ENCODE measurements at places on chromosomes 4 and X. TPM values are rescaled to one million over a fixed set of nuclear protein-coding genes. Genes with fewer than 3 reads are reported as not detected.

- no peak for DNase-seq
- H3K36me3 ChIP-seq = no peaks in the 10 kb centered on the region
- H3K27me3 ChIP-seq = peaks cover 16% of the 10 kb centered on the region
- H3K4me3 ChIP-seq = no peak overlapping the region
These were observed 48.6 kb upstream of the PPP2R2C start for GRCh38 chr4:6520978-6521377.

- DNase-seq = no peak
- no peaks in the 10 kb centered on the region for H3K36me3 ChIP-seq
- no peak overlapping the region for H3K27ac ChIP-seq
- H3K27me3 ChIP-seq = peaks cover 8% of the 10 kb centered on the region
- no peak overlapping the region for H3K4me3 ChIP-seq
- no peaks in the 10 kb centered on the region for H3K4me1 ChIP-seq
These were observed 32.7 kb upstream of the WFS1 start for GRCh38 chr4:6236816-6237390.

DNA sequence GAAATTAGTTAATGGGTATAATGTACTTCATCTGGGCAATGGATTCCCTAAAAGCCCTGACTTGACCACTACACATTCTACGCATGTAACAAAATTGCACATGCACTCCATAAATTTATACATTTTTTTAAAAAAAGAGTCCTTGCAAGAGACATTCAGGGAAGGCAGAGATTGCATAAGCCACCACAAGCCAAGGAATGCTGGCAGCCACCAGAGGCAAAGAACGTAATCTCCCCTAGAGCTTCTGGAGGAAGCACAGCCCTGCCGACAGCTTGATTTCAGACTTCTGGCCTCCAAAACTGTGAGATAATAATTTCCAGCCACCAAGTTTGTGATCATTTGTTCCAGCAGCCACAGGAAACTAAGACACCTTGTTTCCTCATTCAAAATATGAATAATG, 185.6 kb upstream of the GALNT7 start:
- H3K36me3 ChIP-seq = no peaks in the 10 kb centered on the region
- no peak overlapping the region for H3K27ac ChIP-seq
- no peak overlapping the region for H3K4me3 ChIP-seq
- no peak for DNase-seq

DNA sequence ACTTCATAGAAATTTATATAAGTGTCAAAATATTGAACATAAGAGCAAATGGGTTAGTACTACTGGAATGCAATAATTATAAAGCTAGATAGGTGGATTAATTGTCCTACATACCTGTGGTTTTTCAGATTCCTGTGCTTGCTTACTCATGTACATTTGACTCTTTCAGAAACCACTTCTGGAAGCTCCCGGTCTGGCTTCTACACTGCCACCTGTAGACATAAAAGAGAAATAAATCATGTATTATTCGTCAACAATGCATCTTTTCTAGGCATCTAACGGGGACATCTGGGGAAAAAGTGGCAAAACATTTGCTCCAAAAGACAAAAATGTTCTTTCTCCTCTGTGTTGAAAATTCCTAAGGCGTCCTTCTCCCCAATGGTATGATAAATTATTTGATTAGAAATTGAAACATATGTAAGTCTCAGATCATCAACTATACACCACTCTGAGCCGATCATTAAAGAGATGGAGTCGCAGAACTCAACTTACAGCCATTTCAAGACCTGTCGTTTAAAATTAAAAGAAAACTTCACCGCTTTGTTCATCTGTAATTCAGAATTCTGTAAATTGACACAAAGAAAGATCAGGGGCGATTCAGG, 648.7 kb upstream of the DIPK2B start:
- H3K27me3 ChIP-seq = peaks cover 2% of the 10 kb centered on the region
- peak overlapping the region; percentile 100 for H3K4me3 ChIP-seq
- H3K4me1 ChIP-seq = peaks cover 43% of the 10 kb centered on the region
- H3K36me3 ChIP-seq = peaks cover 32% of the 10 kb centered on the region
- H3K27ac ChIP-seq = peak overlapping the region; percentile 82

- no peaks in the 10 kb centered on the region for H3K36me3 ChIP-seq
- H3K27me3 ChIP-seq = no peaks in the 10 kb centered on the region
- DNase-seq = no peak
- H3K27ac ChIP-seq = no peak overlapping the region
- H3K4me3 ChIP-seq = no peak overlapping the region
These were observed 52.2 kb downstream of the PRDM5 start for GRCh38 chr4:120870279-120870673.

DNA sequence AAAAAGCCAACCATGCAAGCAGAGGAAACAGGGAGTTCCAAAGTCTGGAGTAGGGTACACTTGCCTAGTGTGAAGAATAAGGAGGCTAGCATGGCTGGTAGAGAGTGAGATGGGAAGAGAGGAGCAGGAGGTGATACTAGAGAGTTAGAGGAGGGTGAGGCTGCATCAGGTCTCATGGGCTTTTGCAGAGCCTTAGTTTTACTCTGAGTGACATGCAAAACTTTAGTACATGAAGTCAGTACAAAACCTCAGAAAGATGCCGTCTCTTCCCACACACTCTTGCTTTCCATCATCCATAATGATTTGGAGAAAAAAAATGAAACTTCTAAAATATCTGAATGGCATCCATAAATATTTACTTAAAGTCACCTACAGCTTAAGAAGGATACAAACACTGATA, 5.0 kb downstream of the OPRPN start:
- no peaks in the 10 kb centered on the region for H3K36me3 ChIP-seq
- H3K27me3 ChIP-seq = no peaks in the 10 kb centered on the region
- no peaks in the 10 kb centered on the region for H3K4me1 ChIP-seq
- no peak for DNase-seq
- H3K4me3 ChIP-seq = no peak overlapping the region

DNA sequence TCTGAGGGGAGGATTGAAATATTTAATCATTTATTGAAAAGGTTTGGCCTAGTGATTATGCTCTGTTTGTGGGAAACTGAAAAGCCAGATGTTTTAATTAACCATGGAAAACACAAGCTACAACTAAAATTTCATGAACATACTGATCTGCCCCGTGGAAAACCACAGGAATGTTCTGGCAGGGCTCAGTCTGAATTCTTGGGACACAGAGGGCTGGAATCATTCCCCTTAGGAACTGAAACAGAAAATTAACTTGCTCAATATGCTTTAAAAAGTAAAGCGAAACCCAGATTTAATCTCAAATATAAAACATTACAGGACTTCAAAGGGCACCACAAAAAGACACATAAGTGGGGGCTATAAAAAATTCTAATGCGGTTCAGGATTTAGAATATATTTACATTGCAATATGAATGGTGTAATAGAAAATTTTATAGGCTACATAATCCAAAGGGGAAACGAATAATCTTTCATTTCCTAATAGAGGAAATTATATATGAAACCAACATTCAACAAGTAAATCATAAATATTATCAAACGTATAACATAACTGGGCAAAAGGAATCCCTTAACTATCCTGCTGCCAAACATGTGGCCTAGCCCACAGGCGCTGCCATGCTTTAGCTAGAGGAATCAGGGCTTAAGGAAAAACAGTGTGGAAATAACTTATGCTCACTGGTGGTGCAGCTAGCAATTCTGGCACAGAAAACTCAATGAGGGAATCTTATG, 70.9 kb downstream of the APBB2 start:
- peaks cover 2% of the 10 kb centered on the region for H3K27me3 ChIP-seq
- H3K4me1 ChIP-seq = peaks cover 78% of the 10 kb centered on the region
- peaks cover 19% of the 10 kb centered on the region for H3K36me3 ChIP-seq
- DNase-seq = peak; percentile 85
- peak overlapping the region; percentile 87 for H3K27ac ChIP-seq

- no peak overlapping the region for H3K4me3 ChIP-seq
- H3K27me3 ChIP-seq = peaks cover 2% of the 10 kb centered on the region
- no peaks in the 10 kb centered on the region for H3K36me3 ChIP-seq
- DNase-seq = no peak
- no peak overlapping the region for H3K27ac ChIP-seq
These were observed 62.3 kb upstream of the DKK2 start for GRCh38 chr4:107098401-107098800.

DNA sequence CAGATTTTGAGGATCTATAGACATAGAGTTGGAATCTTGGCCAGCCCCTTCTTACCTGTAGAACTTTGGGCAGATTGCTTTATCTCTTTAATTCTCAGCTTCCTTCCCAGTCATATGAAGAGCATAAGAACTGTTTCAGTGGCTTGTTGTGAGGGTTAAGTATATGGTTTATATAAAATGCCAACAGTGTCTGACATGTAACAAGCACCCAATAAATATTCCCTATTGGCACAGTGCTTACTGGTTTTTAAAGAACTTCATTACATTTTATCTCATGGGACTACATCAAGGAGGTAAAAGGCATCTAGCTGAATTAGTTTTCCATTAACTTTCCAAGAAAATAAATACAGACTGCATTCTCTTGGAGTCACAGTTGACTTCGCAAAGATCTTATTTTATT, 106.7 kb upstream of the LIMCH1 start:
- peaks cover 86% of the 10 kb centered on the region for H3K4me1 ChIP-seq
- no peak for DNase-seq
- H3K4me3 ChIP-seq = no peak overlapping the region
- peaks cover 16% of the 10 kb centered on the region for H3K27me3 ChIP-seq

DNA sequence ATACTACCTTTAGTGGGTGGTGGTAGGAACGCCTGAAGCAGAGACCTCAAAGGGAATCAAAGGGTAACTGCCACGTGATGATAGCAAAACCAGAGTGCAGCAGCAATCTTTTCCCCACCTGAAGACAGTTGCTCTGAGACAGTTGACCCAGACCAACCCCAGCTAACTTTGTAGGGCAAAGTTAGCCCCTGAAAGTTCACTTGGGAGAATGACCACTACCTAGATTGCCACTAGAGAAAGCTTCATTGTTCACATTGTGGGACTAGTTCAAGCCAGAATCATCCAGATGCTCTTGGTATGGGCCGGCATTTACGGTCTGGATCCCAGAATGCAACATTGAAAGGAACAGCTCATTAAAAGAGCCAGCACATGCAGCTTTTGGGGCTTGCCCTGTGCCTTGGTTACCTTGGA, 4.1 kb downstream of the SEPTIN6 start:
- H3K36me3 ChIP-seq = no peaks in the 10 kb centered on the region
- H3K4me3 ChIP-seq = no peak overlapping the region
- no peak for DNase-seq
- no peaks in the 10 kb centered on the region for H3K27me3 ChIP-seq
- H3K27ac ChIP-seq = no peak overlapping the region

DNA sequence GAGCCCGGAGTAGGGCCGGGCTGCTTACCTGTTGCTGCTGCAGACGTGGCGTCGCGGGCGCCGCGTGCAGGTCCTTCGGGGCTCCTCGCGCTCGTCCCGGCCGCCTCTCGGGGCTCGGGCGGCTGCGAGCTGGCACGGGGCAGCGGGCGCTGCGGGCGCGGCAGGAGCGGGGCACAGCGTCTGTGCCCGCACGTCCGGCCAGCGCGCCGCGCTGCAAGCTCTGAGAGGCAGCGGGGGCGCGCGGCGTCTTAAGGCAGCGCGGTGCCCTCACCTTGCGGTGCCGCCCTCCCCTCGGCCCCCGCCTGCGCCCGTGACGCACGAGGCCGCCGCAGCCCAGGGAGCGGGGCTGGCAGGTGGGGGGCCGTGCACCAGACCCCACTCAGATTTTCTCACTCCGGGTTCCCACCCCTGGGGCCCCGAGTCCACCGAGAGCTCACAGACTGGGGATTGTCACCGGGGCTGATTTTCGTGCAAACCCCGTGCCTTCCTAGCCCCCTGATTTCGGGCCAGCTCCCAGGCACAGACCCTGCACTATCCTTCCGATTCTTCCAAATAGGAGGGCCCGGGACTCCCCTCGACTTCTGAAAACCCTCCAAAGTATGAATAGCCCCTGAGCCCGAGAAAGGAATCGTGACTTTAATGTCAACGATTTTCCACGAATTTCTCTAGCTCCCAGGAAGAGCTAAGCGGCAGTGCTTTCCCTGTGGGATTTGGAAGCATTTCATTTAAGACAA, at the start of gene GPR101:
Gene GPR101 (minus strand): TSS at position 222 of the 734 bp plus-strand sequence. CDS start 2,321 bp downstream, outside the sequence.
- no peaks in the 10 kb centered on the region for H3K4me1 ChIP-seq
- H3K4me3 ChIP-seq = no peak within 1 kb of the TSS
- no peak within 1 kb of the TSS for H3K27ac ChIP-seq
- DNase-seq = no peak

- peaks cover 44% of the 10 kb centered on the region for H3K4me1 ChIP-seq
- H3K4me3 ChIP-seq = peak overlapping the region; percentile 28
- peak overlapping the region; percentile 14 for H3K27ac ChIP-seq
- no peak for DNase-seq
- H3K36me3 ChIP-seq = no peaks in the 10 kb centered on the region
These were observed 164.2 kb upstream of the PITX2 start for GRCh38 chr4:110787109-110787508.

- H3K36me3 ChIP-seq = no peaks in the 10 kb centered on the region
- H3K4me1 ChIP-seq = no peaks in the 10 kb centered on the region
- DNase-seq = no peak
- H3K27me3 ChIP-seq = no peaks in the 10 kb centered on the region
- no peak overlapping the region for H3K27ac ChIP-seq
These were observed 394.3 kb upstream of the TRAM1L1 start for GRCh38 chr4:117479673-117480072.

DNA sequence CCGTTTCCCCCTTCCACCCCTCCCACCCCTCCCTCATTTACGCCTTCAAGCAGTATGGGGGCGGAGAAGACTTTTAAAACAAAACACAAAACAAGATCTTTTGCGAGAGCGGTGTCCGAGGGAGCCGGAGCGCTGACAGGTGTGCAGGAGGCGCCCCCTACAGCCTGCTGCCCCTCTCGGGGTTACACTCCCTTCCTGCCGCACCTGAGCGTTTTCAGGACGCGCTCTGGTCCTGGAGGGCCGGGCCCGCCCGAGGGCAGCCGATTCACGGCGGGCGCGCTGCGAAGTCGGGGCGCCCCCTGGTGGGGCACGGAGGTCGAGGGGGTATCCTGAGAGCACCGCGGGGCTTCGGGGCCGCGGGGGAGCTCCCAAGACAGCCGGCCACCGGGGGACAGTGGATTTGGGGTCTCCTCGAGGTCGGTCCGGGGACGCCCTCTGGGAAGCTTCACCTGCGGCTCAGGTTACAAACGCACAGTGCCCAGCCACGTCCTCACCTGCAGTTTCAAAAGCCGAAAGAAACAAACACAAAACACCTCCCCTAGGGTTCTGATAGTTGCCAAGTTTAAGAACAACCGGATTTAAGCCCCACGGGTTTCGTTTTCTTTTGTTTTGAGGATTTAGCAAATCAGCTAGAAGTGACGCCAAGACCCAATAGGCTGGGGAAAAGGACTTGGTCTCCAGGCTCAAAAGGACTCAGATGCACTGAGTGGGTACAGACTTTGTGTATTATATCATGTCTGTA, 8.0 kb upstream of the NEUROG2 start:
- H3K36me3 ChIP-seq = peaks cover 8% of the 10 kb centered on the region
- H3K4me3 ChIP-seq = peak overlapping the region; percentile 87
- H3K27ac ChIP-seq = no peak overlapping the region
- H3K4me1 ChIP-seq = peaks cover 43% of the 10 kb centered on the region
- peaks cover 44% of the 10 kb centered on the region for H3K27me3 ChIP-seq
- DNase-seq = no peak

- no peak overlapping the region for H3K27ac ChIP-seq
- H3K4me3 ChIP-seq = no peak overlapping the region
- no peaks in the 10 kb centered on the region for H3K4me1 ChIP-seq
These were observed 126.3 kb downstream of the AASDH start for GRCh38 chr4:56261027-56261426.

The GCNA gene
- total RNA-seq = 0.66 TPM

The LEF1 gene
- total RNA-seq = not detected

The TCEAL8 gene
- 65.1 TPM for total RNA-seq

The EMCN gene
- 0.46 TPM for total RNA-seq

The LINC00632 gene
- 181 TPM for total RNA-seq

The TMEM184C gene
- total RNA-seq = 40.9 TPM

Measured in HFFc6 (cell line).